ENCODE measurements at places on chromosomes 1 and 21.

DNA sequence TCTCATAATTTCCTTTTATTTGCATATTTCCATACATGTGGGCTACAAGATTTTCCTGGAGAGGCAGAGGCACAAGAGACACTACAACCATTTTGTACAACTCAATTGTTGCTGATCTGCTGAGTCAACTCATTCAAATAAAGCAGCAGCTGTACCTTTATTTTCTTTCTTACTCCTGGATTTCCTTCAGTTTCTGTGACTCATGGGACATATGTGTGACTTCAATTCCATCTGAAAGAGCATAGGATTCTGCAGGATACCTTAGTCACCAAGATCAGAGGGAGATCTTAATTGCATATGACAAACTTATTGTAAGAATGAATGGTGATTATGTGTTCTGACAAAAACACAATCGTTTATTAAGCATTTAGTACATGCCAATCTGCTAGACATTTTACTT, 2219.4 kb downstream of the NCAM2 start:
- no peak for DNase-seq

GRCh38 chr1:78224861-78225552, 179.2 kb downstream of the GIPC2 start:
- no peak for DNase-seq

DNA sequence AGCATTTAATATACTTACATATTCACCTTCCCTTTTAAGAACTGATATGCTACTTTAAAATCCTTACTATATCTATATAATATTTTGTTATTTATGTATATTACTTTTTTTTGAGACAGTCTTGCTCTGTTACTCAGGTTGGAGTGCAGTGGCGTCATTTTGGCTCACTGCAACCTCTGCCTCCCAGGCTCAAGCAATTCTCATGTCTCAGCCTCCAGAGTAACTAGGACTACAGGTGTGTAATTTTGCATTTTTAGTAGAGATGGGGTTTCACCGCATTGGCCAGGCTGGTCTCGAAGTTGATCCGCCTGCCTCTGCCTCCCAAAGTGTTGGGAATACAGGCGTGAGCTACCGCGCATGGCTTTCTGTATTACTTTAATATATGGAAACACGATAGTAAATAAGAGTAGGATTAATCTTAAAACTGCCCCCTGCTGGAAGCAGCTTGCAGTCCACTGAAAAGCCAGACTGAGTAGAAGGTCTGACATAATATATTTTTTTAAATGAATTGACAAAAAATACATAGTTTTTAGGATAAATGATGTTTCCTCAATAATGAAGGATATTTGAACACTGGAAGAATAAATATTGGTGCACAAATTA, 24.4 kb downstream of the RCAN3 start:
- DNase-seq, result no peak

DNA sequence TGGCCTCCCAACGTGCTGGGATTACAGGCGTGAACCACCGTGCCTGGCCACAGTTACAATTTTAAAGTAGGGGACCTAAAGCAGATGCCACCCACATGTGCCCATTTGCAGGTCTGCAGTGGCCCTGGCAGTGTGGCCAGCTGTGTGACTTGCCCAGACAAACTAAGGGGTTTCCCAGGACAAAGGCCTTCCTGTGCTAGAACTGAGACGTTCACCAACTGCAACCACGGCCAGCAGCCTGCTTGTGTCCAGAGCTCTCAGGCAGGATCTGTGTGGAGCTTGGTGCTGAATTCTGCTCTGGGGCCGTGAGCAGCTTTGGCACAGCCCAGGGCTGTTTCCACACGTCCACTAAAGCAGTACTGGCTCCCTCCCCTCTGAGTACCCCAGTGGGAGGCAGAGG, 10.6 kb upstream of the PTTG1IP start:
- no peak for DNase-seq

DNA sequence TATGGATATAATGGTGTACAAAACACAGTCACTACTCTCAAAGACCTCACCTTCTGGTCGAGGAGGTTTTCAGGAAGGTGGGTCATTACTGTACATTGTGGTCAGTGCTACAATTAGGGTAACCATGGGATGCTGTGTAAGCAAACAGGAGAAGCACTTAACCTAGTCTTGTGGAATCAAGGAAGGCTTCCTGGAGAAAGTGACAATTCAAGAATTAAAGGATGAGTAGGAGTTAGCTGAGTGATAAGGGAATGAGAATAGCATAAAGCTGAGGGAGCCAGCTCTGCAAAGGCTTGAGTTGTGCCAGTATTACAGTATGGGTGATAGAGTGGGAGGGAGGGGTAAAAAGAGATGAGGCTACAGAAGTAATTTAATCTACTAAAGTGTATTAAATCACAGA, 17.2 kb downstream of the NEXN start:
- no peak for DNase-seq

GRCh38 chr1:241413386-241413785, 56.4 kb upstream of the RGS7 start:
- DNase-seq, result no peak

DNA sequence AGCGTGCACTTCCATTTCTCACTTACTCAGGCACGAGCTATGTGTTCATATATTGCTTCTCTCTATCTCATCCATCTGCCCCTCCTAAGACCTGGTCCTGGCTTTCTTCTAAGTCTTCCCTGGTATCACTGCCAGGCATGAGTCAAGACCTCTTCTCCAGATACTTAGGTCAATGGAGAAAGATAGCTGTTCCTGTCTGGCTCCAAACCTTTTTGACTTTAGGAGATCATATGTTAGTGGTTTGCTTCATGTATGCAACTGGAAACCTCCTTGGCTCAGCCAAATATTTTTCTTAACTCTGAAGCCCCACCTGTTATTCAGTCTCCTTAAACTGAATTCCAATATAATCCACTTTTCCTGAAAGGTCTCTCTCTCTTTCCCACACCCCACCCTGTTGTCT, 211.6 kb upstream of the PTBP2 start:
- no peak for DNase-seq

GRCh38 chr21:29187944-29188343, 57.5 kb downstream of the MAP3K7CL start:
- DNase-seq, result no peak

GRCh38 chr1:183390561-183390960, 27.6 kb downstream of the NMNAT2 start:
- DNase-seq, result no peak

GRCh38 chr1:197695961-197696360, 79.3 kb downstream of the DENND1B start:
- no peak for DNase-seq

DNA sequence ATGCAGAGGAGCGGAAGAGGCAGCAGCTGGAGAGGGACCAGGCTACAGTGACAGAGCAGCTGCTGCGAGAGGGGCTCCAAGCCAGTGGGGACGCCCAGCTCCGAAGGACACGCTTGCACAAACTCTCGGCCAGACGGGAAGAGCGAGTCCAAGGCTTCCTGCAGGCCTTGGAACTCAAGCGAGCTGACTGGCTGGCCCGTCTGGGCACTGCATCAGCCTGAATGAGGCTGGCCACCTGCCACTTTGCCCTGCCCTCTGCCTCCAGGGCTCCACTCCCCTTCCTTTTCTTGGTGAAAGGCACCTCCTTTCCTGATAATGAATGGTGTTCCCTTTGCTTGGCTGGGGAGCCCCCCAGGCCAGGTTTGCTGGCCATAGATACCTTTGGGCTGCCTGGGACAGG, 3.3 kb upstream of the HMGN2 start:
- DNase-seq, result no peak

DNA sequence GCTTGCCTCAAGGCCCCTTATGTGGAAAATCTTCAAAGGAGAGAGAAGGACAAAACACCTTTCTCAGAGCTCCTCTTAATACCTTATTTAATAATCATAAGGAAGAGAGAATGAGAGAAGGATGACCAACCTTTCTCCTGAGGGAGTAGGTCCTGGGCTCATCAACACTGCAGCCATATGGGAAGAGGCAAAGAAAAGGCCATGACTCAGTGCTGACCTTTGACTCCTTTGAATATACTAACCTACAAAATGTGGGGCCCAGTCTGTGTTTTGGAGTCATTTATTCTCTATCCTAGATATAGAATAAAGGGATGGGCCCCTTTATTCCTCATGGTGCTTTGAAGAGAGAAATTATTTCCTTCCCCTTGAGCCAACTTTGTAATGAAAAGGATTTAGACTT, 38.3 kb downstream of the CAMSAP2 start:
- no peak for DNase-seq

DNA sequence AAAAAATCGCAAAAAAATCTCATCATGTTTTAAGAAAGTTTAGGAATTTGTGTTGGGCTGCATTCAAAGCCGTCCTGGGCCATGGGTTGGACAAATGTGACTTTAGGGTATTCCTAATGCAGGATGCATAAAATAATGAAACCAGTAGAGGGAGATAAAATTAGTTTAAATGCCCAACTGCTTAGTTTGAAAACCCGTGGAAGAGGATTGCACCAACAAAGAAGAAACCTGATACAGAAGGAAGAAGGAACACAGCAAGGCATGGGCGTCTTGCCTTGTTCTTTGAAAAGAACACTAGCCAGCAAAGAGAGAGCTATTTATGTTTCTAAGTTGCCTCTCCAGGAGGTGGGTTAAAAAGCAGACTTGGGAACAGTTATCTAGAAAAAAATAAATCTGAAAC, 37.9 kb downstream of the WDR3 start:
- no peak for DNase-seq

- no peak for DNase-seq
Observed at GRCh38 chr1:94401206-94401605, 17.0 kb upstream of the ABCD3 start.
